AG20443 (cell line): ENCODE measurements at places on chromosomes 2 and 18.

- DNase-seq = no peak
These were observed 528.1 kb upstream of the DCC start for GRCh38 chr18:51811883-51812282.

DNA sequence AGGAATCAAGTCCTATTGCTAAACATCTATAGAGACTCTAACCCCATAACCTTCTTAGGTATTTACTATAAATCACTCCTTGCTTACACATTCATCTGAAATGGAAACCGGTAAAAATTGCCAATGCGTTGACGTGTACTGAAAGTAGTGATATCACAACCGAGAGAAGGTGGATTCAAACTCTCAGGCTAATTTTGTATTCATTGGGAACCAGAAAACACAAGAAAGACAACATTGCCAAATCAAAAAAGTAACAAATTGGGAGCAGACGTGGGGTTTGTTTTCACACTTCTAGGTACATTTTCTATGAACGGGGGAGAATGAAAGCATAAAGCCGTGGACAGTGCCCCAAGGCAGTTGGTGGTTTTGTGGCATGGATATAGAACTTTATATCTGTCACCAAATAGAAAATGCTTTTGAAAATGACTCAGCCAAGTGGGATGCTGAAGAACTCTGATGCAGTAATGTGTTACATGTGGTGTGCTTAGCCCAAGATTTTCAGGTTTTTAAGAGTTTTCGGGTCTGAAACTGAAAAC lies 155.1 kb upstream of the RASGRP3 start:
- DNase-seq = peak; percentile 58

GRCh38 chr18:33330711-33331110 lies 109.8 kb downstream of the CCDC178 start:
- DNase-seq = no peak

DNA sequence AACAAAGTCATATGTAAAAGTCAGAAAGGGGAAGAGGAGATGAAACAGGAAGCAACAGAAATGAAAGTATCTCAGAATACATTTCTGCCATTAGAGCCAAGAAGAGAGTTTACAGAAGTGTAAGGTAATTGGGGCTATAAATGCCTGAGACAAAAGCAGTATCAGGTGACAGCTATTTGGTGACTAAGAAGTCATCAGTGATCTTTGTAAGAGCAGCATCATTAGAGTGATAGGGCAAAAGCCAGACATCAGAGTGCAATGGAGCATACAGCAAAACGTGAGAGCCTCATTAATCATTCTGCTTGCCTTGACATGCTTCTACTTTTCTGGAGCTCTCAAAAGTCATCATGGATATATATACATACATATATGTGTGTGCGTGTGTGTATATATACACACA lies 804.7 kb upstream of the PIK3C3 start:
- DNase-seq = no peak

- DNase-seq = peak; percentile 83
These were observed 12.1 kb downstream of the TTL start for GRCh38 chr2:112493858-112494648.

GRCh38 chr2:232532419-232532818 lies 6.5 kb downstream of the CHRND start:
- DNase-seq = no peak

GRCh38 chr2:9693196-9693491 lies 62.3 kb upstream of the YWHAQ start:
- peak; percentile 93 for DNase-seq

- no peak for DNase-seq
These were observed 127.4 kb upstream of the MSH6 start for GRCh38 chr2:47655563-47655880.

DNA sequence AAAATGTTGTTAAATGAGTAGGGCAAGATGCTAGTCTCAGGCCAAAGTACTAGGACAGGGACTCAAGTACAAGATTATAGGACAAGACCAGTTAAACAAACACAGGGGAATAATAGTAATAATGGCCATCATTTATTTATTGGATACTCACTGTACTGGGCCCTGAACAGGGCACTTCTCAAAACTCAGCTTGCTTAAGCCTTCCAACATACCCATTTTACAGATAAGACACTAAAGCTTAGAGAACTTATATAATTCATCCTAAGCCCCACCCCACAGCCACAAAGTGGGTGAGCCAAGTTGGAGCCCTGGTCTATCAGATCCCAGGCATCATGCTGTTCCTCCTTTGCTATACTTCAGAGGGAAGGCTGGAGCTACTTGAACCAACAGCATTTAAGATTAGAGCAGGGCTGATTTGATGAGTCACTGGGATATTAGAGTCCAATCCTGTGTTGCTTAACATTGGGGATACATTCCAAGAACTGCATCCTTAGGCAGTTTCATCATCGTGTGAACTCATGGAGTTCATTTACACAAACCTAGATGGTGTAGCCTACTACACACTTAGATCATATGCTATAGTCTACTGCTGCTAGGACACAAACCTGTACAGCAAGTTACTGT lies 153.6 kb downstream of the MTCL1 start:
- DNase-seq = peak; percentile 87

- DNase-seq = no peak
These were observed 215.9 kb downstream of the SOX11 start for GRCh38 chr2:5908071-5908470.

DNA sequence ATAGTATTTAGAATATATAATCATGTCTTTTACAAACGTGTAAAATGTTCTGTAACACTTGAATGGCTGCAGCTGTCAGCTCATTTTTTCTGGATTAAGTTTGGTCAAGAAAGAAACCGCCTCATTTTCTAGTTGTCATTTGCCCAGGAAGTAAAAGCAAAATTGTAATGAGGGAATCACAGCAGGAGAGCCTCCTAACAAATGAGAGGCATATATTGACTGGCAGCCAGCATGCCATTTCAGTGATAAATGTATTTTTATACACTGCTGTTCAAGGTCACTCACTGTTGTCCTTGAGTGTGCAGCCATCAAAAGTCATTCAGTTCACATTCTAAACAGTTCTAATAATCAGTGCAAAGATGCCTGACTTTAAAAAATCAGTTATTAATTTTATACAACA lies 144.3 kb upstream of the BOD1L2 start:
- no peak for DNase-seq

GRCh38 chr18:8073167-8073566 lies 506.1 kb downstream of the PTPRM start:
- DNase-seq = no peak
